ENCODE measurements at places on chromosomes 3 and 15.

- DNase-seq, result no peak
Measured at GRCh38 chr3:40382617-40382979, 4.4 kb upstream of the ENTPD3 start.

DNA sequence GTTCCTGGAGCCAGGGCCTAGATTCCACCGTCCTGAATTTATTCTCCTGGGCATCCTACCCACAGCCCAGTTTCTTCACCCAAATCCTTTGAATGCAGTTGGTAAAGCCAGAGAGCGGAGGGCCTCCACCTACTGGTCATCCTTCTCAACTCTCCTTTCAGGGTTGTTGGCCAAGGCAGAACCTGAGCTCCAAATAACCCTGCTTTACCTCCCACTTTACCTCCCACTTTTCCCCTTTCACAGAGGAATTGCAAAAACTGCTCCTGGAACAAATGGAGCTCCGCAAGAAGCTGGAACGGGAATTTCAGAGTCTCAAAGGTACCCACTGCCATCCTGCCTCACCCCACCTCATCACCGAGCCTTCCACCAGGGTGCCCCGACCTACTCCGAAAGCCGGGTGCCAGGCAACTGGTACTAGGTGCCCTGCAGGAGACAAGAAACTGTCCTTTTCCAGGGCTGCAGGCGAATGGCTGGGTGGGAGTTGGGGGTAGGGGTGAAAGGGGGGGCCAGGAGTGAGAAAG, 6.8 kb downstream of the SKOR1 start:
- DNase-seq, result no peak

DNA sequence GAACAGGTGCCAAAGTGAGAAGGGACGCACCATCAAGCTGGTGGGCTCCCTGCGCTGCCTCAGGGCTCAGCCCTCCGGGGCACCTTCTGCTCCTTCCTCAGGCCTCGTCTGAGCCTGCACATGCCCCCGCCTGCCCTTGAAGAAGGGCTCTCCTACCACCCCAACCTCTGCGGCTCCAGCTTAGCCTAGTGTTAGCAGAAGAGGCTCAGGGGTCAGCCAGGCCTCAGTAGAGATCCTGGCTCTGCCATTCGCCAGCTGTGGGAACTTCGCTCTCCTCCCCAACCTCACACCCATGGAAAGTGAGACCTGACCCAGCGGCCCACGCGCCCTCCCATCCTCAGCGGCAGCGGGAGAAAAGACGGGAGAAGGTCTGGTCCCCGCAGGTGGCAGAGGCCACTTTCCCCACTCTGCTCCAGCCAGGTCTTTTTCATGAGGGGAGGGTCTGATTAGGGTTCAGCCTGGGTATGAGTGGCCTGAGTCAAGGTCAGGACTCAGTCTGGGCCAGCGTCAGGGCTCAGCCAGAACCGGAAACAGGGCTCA, 8.2 kb downstream of the GRIP2 start:
- DNase-seq, result no peak

GRCh38 chr3:128486681-128487537, 6.1 kb downstream of the GATA2 start:
- DNase-seq, result no peak

GRCh38 chr3:143634991-143635390, 213.3 kb downstream of the SLC9A9 start:
- no peak for DNase-seq

DNA sequence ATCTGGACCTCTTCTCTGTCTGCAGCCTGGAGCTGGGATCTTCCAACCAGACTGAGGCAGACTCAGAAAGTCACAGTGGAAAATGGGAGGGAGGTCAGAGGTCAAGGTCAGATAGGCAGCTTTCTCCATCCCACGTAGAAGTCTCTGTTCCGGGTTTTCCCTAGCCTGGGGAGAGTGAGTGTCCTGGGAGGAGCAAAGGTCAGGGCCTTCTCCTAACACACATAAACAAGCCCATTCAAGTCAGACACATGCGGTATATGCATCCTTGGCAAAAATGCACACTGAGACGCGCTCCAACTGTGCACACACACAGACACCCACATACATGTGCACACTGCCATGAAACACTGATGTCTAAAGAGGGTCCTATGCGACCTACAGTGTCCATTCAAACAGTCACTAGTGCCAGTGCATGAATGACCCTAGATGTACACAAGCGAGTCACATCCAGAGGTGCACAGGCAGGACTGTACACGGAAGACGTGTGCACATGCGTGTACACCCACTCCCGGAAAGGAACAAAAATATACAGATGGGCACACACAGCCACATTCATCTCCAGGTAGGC, 681 bp downstream of the TWF2 start:
- no peak for DNase-seq

DNA sequence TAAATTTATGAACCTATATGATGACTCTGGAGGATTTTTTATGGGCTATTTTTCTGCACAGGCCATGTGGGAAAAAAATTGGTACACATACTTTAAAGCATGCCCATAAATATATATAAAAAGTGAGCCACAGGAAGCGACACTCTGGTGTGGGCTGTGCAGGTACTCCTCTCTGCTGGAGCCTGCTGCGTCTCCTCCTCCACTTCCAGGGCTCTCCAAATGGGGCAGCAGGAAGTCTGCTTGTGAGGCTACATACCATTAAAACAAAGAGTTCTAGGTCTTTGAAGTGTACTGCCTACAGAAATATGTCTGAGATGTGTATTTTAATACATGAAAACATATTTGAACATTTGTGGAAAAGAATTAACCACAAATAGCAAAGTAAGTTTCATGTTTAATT, 135.1 kb downstream of the CTNNB1 start:
- no peak for DNase-seq

GRCh38 chr3:126132751-126133511, 47.5 kb downstream of the ALDH1L1 start:
- DNase-seq, result no peak

DNA sequence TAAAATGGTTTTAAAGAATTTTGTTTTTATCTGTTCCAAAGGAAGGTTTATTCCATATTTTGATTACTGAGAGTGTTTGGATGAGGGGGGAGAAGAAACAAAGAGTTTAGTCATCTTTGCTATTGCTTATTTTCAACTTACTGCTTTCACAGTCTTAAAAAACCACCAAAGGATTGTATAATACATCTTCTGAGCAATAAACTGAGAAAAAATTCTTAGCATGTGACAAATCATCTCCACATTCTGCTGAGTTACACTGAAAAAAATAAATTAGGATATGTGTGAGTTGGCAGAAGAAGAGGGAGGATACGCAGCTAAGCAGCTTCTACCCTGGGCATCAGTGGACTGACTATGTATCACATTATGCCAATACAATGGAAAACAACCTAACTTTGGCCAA, 23.2 kb upstream of the ACTC1 start:
- DNase-seq, result no peak

DNA sequence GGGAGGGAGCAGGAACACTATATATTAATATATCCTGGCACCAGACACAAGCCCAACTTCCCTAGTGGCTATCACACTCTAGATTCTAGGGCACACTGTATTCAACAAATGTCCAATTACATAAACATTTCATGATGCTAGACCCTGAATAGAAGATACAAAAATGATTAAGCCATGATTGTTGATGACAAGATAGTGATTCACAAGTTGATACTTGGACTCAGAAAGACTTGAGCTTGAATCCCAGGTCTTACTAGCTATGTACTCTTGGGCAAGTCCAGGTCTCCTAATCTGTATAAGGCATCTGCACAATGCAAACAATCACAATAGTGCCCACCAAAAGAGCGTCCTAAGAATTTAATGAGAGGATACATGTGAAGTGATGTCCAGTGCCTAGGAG, 10.0 kb upstream of the SNTN start:
- no peak for DNase-seq

GRCh38 chr3:169268286-169268776, 395.2 kb downstream of the MECOM start:
- no peak for DNase-seq

GRCh38 chr3:85360742-85361387, 402.1 kb downstream of the CADM2 start:
- peak; percentile 1 for DNase-seq

DNA sequence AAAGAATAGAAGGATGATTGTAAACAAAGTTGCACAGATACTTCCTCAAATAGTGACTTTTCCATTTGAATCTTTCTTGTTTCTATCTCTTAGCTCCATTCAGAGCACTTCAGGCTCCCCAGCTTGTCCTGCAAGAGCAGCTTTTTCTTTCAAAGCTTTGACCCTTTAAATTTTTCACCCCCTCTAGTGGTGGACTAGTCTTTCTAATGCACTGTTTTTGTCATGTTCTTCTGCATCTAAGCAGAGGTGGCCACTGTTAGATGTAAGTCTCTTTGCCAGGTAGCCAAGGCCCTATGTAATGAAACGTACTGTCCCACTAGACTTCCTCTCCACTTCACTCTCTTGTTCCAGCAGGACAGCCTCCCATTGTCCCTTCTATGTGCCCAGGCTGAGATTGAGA, 74.0 kb upstream of the MANF start:
- no peak for DNase-seq

DNA sequence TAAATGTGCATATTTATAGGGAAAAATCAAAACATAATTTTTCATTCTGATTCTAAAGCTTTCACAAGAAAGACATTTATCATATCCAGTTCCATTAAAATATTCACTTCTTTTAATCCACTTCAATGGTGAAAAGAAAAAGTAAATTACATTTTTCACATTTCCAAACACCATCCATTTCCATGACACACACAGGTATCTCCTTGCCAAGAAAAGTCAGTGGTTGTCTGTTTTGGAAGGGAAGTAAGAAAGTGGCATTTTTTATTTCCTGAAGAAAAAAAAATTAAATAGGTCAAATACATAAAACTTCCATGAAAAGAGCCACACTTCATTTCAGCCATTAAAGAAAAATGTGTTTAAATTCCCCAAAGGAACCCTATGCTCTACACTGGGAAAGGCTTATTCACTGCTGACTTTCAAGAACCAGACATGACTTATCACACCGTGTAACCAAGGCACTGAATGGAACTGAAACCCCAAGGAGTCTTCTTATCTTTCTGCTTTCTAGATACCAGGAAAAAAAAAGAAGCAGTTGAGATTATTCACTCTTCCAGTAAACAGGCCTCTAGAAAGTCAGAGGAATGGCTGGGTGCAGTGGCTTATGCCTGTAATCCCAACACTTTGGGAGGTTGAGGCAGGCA, 44.5 kb downstream of the OSBPL10 start:
- no peak for DNase-seq

GRCh38 chr15:38558372-38559059, 6.1 kb downstream of the RASGRP1 start:
- no peak for DNase-seq

GRCh38 chr15:50786871-50787270, 21.4 kb upstream of the SPPL2A start:
- DNase-seq, result no peak

- DNase-seq, result no peak
Measured at GRCh38 chr3:195129072-195129643, 141.8 kb downstream of the XXYLT1 start.

GRCh38 chr15:74812533-74812932, at the start of gene LMAN1L:
Gene LMAN1L (plus strand): TSS chr15:74812835. CDS start chr15:74812855, 20 bp downstream.
- DNase-seq, result no peak

GRCh38 chr3:86175593-86176444, 815.1 kb downstream of the VGLL3 start:
- no peak for DNase-seq

DNA sequence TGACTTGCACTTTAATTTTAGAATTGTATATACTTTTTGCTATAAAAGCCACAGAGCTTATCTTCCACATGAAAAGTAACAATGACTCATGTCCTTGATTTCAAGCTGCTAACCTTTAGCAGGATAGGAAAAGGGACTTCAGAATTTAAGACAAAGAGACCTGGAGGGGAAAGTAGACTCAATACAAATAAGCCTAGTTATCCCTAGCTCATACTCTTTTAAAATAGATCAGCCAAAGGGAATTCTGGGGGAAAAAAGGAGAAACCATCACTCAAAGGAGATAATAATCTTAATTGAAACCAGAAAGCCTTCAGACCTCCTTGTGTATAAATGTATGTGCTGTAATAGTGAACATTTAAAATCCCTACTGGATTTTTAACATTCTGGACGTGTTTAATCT, 930.3 kb downstream of the NTRK3 start:
- no peak for DNase-seq

- DNase-seq, result peak; percentile 23
Measured at GRCh38 chr3:99713440-99713839, 75.0 kb downstream of the COL8A1 start.

- no peak for DNase-seq
Measured at GRCh38 chr15:54815556-54815955, 381.2 kb downstream of the RSL24D1 start.

- DNase-seq, result no peak
Measured at GRCh38 chr15:39579487-39580116, 1.3 kb upstream of the THBS1 start.

DNA sequence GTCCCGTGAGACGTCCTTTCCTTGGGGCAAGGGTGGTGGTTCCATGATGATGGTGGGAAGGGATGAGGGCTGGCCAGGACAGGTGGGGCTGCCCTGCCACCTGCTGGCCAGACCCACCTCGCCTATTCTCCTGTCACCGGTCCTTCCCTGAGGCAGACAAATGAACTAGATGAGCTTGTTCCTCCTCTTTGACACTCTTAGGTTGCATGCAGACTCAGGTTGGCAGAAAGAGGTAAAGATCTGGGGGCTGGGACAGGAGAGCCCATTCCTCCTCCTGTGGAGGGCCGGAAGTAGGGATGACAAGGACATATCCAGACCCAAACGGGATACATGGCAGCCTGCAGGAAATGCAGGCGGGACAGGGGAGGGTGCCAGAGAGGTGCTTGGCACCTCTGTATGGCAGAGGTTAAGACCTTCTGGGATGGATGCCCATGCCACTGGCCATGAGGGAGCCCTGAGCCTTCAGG, 38.6 kb downstream of the ACSBG1 start:
- DNase-seq, result no peak

- DNase-seq, result no peak
Measured at GRCh38 chr3:112097378-112097777, 11.2 kb downstream of the C3orf52 start.

- peak; percentile 99 for DNase-seq
Measured at GRCh38 chr3:181313335-181313734, 323.8 kb upstream of the DNAJC19 start.

DNA sequence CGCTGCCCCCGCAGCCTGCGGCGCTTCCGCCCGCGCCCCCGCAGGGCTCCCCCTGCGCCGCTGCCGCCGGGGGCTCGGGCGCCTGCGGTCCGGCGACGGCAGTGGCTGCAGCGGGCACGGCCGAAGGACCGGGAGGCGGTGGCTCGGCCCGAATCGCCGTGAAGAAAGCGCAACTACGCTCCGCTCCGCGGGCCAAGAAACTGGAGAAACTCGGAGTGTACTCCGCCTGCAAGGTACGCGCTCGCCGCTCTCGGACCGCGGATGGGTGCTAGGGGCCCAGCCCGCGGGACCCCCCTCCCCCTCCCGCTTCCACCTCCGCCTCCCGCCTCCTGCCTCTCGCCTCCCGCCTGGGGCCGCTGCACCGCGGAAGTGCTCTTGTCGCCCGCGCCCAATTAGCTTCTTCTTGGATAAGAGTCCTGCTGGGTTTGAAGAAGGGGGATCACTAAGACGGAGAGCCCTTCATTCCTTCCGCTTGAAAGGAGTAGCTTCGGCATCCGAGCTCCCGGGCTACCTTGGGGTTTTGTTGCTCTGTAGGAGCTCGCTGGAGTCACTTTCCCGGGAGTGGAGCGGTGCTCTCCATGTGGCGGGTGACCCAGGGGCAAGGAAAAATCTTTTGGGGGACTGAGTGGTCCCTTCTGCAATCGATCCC, 426 bp downstream of the KAT2B start:
- DNase-seq, result peak; percentile 57

Measured in NCI-H524 treated with DMSO at 0.1 percent for 48 hours (cell line).